Central memory CD4-positive, alpha-beta T cell (primary cell): ENCODE measurements at places on chromosomes 4 and X.
A peak's percentile ranks its signal among the peaks of the same experiment; 100 is the strongest.

DNA sequence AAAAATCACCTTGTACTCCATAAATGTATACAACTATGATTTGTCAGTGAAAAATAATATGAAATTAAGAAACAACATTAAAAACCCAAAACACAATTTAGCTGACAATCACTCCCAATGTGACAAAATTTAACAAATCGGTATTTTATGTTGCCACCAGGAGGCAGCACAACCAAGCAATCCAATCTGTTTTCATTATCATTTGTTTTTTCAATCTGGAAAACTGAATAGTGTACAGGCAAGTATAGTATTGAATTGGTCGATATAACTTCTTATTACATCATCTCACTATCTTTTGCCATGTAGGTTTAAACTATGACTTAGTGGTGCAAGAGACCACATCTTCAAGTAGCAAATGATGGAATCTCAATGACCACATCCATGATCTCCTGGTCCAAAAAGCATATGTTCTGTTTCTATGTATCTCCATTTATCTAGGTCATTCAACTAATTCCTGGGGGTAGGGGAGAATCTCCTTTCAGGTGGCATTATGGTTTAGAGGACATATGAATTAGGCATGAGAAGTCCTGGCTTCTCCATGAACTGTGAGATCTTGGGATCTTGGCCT lies 112.9 kb upstream of the AGA start:
- DNase-seq = no peak

GRCh38 chr4:62344915-62345314 lies 1144.8 kb downstream of the ADGRL3 start:
- no peak for DNase-seq

GRCh38 chr4:38560768-38561558 lies 103.0 kb upstream of the KLF3 start:
- peak; percentile 3 for DNase-seq

GRCh38 chrX:49272421-49272820 lies 2.8 kb downstream of the PPP1R3F start:
- peak; percentile 27 for DNase-seq

DNA sequence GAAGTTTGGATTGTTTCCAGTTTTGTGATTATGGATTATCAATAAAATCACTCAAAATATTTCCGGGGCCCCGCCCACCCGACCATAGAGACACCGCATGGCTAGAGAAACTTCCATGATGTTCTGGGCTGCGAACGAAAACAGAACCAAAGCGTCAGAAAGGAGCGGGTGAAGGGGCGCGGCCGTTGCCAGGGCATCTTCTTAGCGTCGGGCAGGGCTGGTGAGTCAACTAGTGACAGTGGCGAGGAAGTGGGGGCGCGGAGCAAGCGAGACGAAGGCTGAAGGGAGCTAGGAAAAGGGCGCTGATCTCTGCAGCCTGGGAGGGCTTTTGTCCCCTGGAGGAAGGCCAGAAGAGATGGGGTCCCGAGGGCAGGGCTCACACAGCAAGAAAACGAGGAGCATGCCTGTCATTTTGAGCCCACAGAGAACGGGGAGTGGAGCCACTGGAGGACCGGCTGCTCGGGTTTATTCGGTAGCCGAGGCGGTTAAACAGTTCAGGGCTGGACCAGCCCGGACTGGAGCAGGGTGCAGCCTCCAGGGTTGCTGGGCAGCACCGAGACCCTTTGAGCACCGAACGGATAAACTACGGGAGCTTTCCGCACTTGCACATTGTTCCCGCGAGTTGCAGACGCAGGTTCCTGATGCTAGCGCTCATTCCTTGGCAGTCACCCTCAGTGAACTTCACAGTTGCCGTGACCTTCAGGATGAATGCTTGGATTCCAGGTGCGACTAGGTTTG lies 298.1 kb upstream of the TRPC5 start:
- no peak for DNase-seq

DNA sequence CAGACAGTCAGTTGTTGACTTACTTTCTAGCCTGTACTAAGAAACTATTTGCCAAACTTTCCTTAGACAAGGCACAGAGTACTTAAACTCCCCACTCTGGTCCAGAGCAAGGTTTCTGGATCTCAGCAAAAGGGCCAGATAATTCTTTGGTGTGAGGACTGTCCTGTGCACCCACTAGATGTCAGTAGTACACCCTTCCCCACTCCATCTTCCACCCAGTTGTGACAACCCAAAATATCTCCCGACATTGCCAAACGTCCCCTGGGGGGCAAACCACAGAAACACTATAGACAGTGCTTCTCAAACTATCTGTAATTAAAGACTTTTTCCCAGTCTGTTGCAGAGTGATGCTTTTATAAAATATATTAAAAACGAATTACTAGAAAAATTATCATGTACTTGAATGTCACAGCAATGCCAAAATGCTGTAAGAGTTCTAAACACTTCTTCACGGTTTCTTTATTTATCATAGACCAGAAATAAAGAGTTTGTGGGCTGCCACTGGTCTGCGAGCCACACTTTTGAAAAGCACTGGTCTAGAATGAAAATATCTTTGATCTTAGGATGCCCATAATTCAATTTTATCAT lies 203.5 kb downstream of the PRDM5 start:
- peak; percentile 12 for DNase-seq

- DNase-seq = no peak
Measured at GRCh38 chr4:139833151-139833910, 167.7 kb downstream of the MGST2 start.

DNA sequence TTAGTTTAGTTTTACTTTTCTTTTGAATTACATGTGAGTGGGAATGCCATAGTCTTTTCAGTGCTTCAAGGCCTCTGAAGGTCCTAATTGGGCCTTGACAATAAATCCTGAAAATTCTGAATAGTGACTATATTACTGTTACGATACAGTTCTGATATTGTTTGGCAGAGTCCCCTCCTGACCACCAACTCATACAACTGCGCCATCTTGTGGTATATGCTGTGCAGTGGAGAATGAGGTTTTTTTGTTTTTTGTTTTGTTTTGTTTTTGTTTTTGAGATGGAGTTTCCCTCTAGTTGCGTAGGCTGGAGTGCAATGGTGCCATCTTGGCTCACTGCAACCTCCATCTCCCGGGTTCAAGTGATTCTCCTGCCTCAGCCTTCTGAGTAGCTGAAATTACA lies 56.6 kb upstream of the CHRDL1 start:
- DNase-seq = no peak

DNA sequence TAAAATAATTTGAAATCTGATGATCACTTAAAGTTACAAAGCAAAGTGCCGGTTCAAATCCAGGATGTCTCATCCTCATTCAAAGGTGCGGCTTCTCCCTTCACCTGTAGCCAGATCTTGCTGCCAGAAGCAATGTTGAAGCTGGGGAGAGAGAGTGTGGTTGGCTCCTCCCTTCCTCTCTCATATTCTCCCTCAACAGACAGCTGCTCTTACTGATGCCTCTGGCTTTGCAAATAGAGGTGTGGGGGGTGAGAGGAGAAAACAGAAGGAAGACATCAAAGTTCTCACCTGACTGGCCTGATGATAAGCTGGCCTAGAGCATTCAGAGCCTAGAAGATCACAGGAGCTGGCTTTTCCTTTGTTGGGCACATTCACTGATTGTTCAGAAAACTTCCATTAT lies 28.3 kb upstream of the BTC start:
- no peak for DNase-seq

DNA sequence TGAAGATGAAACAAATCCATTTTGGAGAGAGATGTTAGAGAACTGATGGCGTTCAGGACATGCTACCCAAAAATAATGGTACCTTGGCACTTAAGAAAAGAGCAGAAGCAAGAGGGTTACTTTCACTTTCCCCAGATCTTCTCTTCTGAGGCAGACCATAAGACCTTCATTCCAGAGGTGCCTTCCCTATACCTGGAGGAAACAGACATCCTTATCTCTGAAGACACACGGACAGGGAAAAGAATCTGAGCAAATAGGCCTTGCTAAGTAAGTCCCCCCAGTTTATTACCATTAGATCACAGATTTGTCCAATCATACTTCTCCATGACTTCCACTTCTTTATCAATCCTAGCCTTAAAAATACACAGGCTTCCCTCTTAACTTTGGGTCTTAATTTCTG lies 2.0 kb upstream of the FGF2 start:
- no peak for DNase-seq

GRCh38 chr4:20422398-20422797 lies 170.7 kb downstream of the SLIT2 start:
- DNase-seq = peak; percentile 13

DNA sequence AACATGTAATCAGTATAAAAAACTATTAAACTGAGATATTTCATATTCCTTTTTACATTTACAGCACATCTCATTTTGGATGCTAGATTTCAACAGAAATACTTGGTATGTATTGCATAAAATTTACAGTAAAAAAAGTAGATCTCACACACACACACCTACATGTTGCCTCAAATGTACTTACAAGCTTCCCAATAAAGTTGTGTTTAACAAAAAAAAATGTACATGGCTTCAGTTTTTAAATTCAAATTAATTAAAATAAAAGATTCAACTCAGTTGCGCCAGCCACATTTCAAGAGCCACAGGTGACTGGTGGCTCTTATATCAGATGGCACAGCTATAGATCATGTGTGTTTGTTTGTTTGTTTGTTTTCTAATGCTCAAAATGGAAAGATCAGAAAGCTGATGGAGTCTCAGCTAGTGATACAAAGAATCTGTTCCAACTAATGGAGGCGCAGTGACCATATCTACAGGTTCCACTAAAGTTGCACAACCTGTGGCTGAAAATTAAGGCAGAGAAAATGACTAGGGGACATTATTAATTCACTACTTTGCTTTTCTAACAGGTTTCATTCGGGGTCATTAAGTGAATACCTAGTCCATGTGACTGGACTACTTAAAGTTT lies 45.0 kb downstream of the RBM47 start:
- no peak for DNase-seq

GRCh38 chr4:90318193-90318592 lies 191.0 kb downstream of the CCSER1 start:
- DNase-seq = no peak

GRCh38 chrX:44569122-44569521 lies 26.5 kb upstream of the FUNDC1 start:
- no peak for DNase-seq

DNA sequence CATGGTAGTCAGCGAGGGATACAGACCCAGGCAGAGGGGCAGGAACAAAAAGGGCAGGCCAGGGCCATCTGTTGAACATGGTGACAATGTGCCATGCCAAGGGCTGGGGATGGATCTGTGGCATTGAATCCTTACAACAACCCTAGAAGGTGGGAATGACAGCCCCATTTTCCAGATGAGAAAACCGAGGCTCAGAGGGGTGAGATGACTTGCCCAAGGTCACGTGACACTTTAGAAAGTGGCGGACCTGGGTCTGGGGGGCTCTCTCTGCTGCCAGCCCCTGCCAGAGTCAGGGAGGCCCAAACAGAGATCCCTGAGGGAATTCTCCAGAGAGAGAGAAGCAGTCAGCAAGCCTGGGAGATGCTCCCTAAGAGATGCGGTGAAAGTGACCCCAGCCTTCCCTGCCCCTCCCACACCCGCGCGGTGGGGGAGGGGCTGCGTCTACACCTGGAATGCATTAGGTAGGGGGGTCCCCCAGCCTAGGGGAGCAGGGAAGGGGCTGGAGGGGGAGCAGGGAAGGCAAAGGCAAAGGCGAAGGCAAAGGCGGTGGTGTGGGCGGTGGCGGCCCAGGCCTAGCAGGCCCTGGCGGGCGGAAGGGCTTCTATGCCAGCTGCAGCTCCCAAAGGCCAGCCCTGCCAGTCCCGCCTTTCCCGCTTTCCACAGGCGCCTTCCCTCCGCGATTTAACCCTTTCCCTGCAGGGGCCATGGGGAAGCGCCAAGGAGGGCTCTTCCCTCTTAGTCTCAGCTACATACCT lies 13.0 kb downstream of the FGD1 start:
- no peak for DNase-seq

GRCh38 chr4:4666693-4667621 lies 125.1 kb upstream of the STX18 start:
- DNase-seq = no peak

DNA sequence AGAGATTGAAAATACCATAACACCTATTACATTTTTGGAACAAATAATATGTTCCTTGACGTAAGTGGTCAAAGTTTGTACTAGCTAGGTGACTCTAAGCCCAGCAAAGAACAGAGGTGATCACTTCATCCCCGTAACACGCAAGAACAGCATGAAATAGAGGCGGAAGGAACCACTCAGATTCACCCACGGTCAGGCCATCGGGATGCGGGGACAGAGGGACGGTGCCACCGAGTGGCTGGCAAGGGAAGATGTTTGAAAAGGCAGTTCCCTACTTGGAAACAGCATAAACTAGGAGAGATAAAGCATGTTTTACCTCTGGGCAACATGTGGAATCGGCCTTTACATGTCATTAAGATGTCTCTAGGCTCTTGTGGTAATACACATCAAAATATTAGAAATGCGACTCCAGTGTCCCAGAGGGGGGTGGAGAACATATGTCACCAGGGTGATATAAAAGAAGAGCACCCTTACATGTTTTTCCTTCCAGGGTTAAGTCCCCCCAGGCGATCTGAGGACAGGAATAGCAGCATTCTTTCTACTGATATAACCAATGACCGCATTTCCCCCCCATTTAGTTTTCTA lies 84.0 kb downstream of the PHKA2 start:
- DNase-seq = no peak

DNA sequence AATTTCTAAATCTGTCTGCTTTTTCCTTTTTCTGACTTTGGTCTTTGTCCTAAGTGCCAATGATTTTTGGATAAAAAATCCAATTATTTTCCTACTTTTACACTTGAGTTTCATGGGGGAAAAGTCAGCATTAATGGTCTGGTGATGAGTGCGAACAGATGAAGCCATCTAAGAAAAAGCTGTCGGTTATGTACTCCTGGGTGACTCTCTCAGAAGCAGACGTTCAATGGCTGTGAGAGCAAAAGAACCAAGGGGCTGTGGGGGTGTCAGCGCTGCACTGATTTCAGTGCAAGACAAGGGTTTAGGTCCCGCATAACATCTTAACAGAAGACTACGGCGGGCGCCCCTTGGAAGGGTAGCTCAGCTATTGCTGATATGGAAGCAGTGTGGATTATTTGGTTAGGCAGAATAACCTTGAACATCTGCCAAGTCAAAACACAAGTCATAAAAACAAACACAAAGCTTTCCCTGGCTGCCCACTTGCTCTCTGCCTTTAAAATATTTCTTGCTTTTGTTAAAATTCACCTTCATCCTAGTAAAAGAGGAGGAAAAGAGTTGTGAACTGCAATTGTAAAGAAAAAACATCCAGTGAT lies 240.5 kb downstream of the MAML3 start:
- no peak for DNase-seq

GRCh38 chrX:115030625-115031024 lies 13.2 kb upstream of the IL13RA2 start:
- DNase-seq = no peak

GRCh38 chr4:73069338-73070073 lies at the start of gene COX18:
TSS of gene COX18 (minus strand) at chr4:73069716. CDS start at chr4:73069649, 67 bp downstream.
- peak; percentile 94 for DNase-seq

DNA sequence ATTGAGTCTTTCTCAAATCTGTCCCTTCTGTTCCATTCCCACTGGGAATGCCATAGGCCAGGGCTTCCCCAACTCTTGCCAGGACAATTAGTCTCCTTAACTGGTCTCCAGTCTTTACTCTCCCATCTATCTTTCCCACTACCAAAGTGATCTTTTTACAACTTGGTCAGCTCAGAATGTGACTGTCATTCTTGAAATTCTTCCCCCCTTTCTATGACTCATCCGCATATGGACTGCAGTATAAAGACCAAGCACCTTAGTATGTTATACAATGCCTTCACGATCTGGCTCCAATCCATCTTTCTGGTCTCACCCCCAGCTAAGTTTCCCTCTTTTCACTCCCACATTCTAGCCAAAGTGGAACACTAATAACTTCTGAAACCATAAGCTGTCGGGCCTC lies 383.8 kb downstream of the OPHN1 start:
- DNase-seq = no peak
